ENCODE measurements at places on chromosomes 3 and 15.

GRCh38 chr3:21158861-21159542 lies 592.0 kb downstream of the ZNF385D start:
- no peak for DNase-seq

GRCh38 chr15:33985287-33985686 lies 17.0 kb downstream of the CHRM5 start:
- DNase-seq, result no peak

GRCh38 chr3:181915551-181915950 lies 203.8 kb downstream of the SOX2 start:
- DNase-seq, result no peak

DNA sequence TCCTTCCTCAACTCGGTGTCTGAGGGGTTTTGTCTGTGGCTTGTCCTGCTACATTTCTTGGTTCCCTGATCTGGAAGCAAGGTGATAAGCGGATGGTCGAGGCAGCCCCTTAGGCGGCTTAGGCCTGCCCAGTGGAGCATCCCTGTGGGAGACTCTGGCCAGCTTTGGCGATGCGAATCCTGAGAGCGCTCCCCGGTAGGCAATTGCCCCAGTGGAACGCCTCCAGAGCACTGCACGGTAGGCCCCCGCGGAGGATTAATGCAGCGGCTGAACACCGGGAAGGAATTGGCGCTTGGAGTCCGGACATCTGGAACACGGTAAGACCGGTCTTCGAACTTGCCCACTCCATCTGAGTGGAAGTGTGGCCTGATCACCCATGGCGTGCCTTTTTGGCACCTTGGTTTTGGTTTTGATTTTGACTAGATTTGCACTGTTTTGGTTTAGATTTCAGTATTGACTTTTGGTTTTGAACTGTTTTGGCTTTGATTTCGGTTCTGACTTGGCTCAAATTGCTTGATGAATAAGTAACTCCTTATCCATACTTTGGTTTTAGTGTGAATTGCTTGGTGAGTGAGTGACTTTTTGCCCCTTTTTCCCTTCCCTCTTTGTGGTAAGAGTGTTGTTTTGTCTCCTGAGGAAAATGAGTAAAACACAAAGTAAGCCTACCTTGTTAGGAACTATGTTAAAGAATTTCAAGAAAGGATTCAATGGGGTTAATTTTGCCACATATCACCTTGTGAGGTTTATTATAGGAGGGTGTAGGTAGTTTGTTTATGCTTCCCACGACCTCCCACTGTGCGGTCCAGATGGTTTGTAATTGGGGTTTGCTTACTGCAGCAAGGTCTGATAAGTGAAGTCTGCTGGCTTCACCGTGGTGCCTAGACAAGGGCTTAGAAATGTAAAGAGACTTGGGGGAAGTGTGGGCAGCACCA lies 27.1 kb upstream of the GPR156 start:
- DNase-seq, result no peak

DNA sequence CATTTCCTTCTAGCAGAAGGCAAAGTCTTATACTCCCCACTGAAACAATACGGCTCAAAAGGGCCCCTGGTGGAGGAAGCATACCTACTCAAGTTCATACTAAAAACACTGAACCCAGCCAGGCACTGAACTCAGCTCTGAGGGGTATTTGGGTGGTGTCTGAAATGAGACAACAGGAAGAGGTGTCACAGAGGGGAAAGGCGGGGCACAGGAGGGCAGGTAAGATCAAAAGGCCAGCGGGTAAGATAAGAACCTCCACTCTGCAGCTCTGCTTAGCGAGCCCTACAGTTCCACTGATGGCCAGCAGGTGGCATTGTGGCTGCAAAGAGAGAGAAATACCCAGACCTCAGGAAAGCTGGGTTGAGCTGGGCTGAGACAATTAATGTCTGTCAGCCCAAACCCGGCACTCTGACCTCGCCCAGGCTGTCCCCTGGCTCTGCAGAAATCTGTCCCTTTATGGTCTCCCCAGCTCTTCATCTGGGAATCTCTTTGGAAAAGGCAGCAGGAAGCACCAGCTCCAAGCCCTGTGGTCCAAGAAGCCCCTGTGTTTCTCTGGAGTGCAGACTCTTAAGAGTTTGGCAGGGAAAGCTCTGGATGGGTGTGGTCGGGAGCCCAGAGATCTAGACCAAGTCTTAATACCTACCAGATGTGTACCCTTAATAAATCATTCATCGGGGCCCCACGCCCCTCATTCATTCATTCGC lies 8.4 kb downstream of the MFGE8 start:
- peak; percentile 93 for DNase-seq

DNA sequence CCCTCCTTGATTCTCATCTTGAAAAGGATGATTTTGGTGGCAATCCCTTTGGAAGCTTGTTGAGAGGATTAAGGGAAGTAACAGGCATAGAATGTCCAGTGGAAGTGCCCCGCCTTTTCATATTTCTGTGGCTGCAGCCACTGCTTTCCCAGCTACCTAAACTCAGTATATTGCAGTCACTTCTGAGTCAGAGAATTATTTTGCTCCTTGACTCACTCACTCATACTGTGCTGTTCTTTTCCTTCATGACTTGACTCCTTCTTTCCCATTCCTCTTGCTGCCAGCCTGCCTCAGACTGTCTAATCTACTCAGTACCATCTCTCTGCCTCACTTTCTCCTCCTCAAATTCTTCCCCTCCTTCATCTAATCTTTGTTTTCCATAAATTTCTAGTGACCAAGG lies 26.5 kb upstream of the POLR2M start:
- DNase-seq, result no peak

GRCh38 chr3:176785171-176785570 lies 412.1 kb downstream of the TBL1XR1 start:
- no peak for DNase-seq

DNA sequence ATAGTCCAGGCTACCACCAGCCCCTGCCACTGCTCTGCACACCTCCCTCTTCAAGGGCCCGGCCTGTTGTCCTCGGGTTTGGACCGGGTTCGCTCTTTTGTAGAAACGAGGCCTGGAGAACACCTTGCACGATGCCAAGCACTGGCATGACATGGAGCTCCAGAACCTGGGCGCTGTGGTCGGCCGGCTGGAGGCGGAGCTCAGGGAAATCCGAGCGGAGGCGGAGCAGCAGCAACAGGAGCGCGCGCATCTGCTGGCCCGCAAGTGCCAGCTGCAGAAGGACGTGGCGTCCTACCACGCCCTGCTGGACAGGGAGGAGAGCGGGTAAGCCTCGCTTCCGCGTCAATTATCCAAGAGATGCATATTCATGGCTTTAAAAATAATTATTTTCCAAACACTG lies 72.4 kb downstream of the BFSP2 start:
- no peak for DNase-seq

- no peak for DNase-seq
Observed at GRCh38 chr3:83913381-83913780, 1045.4 kb upstream of the CADM2 start.

GRCh38 chr3:188071636-188072035 lies 82.3 kb upstream of the LPP start:
- DNase-seq, result no peak

GRCh38 chr15:75082689-75083088 lies 59.3 kb downstream of the PPCDC start:
- no peak for DNase-seq

DNA sequence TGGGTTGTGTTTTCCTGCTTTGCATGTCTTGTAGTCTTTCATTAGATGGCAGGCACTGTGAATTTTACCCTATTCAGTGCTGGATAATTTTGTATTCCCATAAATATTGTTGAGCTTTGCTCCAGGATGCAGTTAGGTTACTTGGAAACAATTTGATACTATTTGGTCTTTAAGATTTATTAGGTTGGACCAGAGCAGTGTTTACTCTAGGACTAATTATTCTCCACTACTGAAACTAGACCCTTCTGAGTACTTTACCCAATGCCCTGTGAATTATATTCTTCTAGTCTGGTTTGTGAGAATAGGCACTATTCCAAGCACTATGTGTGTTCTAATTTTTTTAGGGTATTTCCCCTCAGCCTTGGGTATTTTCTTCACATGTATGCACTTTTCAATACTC lies 37.8 kb upstream of the TASOR start:
- DNase-seq, result no peak

GRCh38 chr3:74003734-74004133 lies 379.0 kb upstream of the PDZRN3 start:
- DNase-seq, result no peak

- DNase-seq, result no peak
Observed at GRCh38 chr3:24278543-24278942, 216.1 kb downstream of the THRB start.

GRCh38 chr3:124497487-124497886 lies 232.8 kb upstream of the UMPS start:
- DNase-seq, result no peak

DNA sequence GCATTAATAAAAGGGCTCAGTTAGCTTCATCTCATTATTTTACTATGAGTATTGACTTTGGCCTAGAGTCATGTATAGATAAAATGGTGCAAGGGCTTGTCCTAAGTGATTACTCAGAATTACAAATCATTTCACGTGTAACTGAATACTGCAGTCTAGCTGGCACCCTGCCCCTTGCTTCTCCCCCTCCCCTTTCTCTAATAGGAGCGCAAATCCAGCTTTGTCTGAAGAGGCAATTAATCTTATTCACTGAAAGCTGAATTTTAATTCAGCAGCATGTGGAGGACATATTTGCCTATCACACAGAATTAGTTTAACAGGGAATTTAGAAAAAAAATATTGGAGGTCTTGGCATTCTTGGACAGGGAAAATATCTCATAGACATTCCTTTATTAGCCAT lies 412.1 kb upstream of the DPH6 start:
- no peak for DNase-seq

DNA sequence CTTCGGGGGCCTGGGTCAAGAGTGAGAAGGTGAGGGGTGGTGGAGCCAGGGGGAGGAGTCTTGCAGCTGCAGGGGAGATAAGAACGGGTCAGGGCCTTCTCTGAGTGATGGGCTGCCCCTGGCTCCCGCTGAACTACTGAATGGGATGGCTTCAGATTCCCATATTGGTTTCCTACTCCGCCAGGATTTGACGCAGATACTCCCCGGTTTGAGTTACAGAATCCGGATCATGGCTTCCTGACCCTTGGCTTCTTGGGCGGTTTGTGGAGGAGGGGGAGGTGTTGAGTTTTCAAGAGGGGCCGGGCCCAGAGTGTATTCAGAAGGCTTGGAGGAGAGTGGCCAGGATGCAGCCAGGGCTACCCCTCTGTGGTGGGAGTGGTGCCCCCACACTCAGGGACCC lies 119.9 kb upstream of the ATP2B2 start:
- DNase-seq, result no peak
